ENCODE measurements at places on chromosomes 5 and 9.

GRCh38 chr5:13248253-13248652 is 696.2 kb downstream of the DNAH5 start:
- no peak for DNase-seq

- DNase-seq = no peak
Measured at GRCh38 chr9:112396416-112396815, 16.5 kb downstream of the HSDL2 start.

DNA sequence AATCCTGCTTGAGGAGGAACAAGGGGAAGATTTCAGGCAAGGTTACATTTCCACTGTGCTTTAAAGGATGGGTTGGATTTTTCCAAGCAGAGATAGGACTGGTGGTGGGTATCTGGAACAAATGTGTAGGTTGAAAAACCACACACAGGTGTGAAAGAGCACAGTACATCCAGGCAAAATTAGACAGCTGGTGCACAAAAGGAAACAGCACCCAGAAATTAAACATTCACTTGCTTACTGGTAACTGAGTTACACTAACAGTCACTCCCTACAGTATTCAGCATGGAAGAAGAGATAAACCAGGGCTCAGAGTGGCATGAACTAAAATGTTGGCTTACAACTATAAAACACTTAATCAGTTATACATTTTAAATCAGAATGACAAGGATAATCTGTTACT is 81.5 kb upstream of the RASEF start:
- DNase-seq = no peak

- DNase-seq = no peak
Measured at GRCh38 chr9:19429595-19429994, 20.8 kb downstream of the ACER2 start.
